ENCODE measurements at places on chromosomes 2 and 18.

- DNase-seq = no peak
These were observed 584.0 kb downstream of the LRRTM4 start for GRCh38 chr2:76938153-76938552.

DNA sequence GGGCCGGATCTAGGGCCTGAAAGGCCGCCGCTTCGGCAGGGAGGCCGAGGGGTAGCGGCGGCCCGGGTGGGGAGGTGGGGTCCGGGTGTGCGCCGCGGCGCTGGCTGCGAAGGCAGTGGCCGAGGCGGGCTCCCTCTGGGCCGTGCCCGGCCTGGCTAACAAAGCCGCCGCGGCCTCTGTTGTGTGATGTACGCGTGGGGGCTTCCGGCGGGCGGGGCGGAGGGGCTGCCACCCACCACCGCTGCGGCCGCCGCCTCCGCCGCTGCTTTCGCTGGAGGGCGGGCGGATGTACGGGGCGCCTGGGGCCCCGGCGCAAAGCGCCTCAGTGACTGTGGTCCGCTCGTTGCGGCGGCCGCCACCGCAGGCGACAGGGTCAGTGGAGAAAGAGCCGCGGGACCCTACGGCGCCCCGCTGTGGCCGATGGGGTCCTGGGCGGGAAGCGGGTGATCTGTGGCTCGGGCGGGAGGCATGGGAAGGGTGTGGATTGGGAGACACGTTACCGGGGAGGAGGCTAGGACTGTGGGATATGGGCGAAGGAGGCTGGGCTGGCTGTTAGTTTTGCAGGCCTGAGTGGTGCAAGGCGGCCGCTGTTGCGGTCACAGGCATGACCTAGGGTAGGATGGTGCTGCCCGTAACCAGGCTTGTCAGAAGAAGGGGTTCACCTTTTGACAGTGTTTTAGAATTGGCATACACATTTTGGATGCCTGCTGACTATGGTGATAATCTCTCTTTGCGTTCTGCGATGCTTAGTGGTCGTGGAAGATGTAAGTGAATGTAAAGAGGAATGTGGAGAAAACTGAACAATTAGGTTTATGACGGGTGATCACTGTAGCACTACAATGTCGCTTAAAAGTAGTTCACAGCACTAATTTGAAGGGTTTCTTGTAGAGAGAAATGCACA lies 662 bp downstream of the BZW1 start:
- peak; percentile 72 for DNase-seq

DNA sequence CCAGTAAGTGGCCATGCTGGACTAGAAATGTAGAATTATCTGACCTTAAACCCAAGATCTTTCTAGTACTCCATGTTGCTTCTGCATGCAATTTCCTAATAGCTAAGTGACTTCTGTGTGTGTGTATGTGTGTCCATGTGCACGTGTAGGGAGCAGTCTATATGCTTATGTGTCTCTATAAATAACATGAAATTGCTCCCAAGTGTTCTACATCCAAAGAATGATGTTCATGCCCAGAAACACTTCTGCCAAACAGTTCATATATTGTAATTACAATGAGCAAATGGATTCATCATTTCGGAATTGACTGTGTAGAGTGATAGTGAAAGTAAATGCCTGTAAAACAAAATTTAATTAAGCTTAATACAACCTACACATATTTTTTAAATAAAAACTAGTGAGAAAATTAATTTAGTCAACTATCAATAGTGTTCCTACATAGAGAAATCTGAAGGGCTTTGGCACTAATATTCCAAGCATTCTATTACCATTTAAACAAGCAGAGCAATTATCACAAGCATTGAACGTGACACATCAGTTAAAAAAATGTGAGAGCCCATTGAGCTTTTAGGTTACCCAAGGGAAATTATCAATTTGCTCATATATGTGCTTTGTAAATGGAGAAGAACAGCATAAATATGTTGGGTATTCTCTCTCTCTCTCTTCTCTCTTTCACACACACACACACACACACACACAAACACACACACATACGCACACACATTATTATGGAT lies 1067.4 kb downstream of the CNTNAP5 start:
- no peak for DNase-seq

GRCh38 chr2:168147830-168148794 lies 99.3 kb downstream of the STK39 start:
- DNase-seq = no peak

DNA sequence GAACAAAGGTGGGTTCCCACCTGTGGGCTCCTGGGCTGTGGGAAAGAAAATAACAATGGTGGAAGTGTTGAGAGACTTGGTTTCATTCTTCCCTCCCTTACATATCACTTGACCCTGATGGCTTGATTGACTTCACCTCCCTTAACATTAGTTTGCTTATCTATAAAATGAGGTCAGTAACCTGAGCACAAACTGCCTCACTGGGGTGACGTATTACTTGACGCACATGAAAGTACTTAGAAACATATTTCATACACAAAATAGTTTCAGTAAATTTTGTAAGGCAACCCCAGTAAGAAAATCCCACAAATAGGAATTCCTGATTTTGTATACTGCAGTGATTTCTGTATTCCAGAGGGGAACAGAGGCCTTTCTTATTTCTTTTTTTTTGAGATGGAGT lies 29.4 kb upstream of the LPIN2 start:
- no peak for DNase-seq
